ENCODE measurements at places on chromosomes 2 and 18. TPM values are rescaled to one million over a fixed set of nuclear protein-coding genes. Genes with fewer than 3 reads are reported as not detected.

- no peak overlapping the region for H3K27ac ChIP-seq
- H3K4me3 ChIP-seq: no peak overlapping the region
- no peaks in the 10 kb centered on the region for H3K36me3 ChIP-seq
- no peak for DNase-seq
Measured at GRCh38 chr2:48397281-48397680, 132.7 kb upstream of the STON1 start.

DNA sequence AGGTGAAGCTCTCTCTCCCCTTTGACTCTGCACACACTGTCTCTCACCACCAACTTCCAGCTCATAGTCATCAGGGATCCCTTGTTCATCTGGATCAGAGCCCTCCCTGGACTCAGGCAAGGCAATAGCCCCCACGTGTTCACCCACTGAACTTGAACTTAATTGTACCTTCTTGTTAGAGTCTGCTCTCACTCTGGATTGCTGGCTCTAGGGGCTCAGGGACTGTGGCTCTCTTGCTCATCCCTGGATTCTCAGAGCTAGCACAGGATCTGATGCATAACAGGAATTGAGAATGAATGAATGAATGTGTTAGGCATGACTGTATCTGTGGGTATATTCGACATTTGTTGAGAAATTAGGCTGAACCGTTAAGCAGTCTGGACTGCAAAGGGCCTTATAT is 16.7 kb upstream of the ASAP2 start:
- peaks cover 7% of the 10 kb centered on the region for H3K27me3 ChIP-seq
- H3K36me3 ChIP-seq: no peaks in the 10 kb centered on the region
- no peaks in the 10 kb centered on the region for H3K4me1 ChIP-seq
- no peak overlapping the region for H3K4me3 ChIP-seq
- DNase-seq: no peak

DNA sequence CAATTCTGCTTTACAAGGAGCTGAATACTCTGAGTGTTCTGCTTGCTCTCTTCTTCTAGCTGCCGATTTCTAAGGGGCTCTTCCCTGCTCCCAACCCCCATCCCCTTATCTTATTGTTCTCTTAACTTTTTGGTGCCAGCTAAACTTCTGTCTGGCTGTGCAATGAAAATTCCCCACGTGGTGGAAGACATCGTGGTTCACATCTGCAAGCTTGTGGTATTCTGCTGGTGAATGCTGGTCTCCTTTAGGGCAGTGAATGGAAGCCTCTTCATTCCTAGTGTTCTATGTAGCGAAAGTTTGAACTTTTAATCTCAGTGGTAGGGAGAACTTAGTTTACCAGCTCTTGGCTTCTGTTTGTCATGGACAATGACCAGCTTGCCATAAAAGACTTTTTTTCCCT is 406.0 kb upstream of the ZEB2 start:
- no peak for DNase-seq
- H3K4me3 ChIP-seq: no peak overlapping the region
- H3K27me3 ChIP-seq: no peaks in the 10 kb centered on the region
- peaks cover 7% of the 10 kb centered on the region for H3K4me1 ChIP-seq
- H3K27ac ChIP-seq: no peak overlapping the region

DNA sequence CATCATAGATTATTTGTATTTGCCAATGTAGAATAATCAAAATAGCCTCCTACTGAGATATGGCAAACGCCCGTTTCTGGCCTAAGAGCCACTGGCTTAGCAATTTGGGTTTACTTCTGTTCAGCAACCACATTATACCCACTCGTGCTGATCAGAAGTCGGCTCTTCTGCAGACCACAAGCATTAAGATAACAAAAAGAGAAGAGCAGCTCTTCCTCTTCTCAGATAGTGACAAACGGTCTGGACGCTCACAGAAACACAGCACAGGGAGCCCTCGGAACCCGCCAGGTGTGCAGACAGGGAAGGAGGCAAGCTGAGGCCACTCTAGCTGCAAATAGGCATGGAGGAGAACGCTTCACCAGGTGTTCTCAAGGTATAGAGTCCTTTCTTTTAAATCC is 164.0 kb downstream of the HDAC4 start:
- no peak overlapping the region for H3K27ac ChIP-seq
- H3K4me1 ChIP-seq: peaks cover 28% of the 10 kb centered on the region
- no peak overlapping the region for H3K4me3 ChIP-seq
- H3K27me3 ChIP-seq: no peaks in the 10 kb centered on the region

DNA sequence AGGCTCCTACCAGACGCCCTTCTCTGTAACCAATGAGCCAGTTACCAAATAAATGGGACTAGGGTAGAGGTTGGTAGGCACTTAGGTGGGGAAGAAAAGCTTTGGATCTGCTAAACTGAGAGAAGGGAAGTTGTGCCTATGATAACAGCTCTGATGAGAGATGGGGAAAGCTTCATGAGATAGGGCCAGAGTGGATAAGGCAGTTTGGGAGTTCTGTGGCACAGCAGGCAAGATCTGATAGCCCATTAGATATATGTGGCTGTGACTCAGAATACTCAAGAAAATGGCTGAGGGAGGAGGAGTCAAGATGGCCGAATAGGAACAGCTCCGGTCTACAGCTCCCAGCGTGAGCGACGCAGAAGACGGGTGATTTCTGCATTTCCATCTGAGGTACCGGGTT is 99.8 kb downstream of the PDE11A start:
- no peak overlapping the region for H3K4me3 ChIP-seq
- no peak overlapping the region for H3K27ac ChIP-seq

DNA sequence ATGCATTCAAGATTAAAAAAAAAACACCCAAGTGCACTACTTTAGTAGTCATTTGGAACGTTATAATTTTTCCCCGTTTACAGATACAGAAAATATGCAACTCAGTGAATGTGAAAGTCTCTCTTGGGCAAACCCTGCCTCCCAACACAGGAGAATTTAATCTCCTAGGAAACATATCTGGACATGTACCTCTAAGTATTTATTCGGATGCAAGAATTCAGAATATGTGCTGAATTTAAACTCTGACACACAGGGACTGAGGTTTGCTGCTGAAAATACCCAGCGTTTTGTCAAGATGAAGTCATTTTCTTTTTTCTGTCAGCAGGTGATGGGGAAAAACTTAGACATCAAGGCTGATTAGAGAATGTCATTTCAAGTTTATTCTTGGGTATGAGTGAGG is 105.4 kb downstream of the ACKR3 start:
- no peaks in the 10 kb centered on the region for H3K36me3 ChIP-seq
- H3K4me1 ChIP-seq: no peaks in the 10 kb centered on the region
- peaks cover 28% of the 10 kb centered on the region for H3K27me3 ChIP-seq
- no peak overlapping the region for H3K4me3 ChIP-seq
- H3K27ac ChIP-seq: no peak overlapping the region

- peak within 1 kb of the TSS; percentile 75 for H3K4me3 ChIP-seq
- peaks cover 7% of the 10 kb centered on the region for H3K4me1 ChIP-seq
- no peaks in the 10 kb centered on the region for H3K36me3 ChIP-seq
- peaks cover 40% of the 10 kb centered on the region for H3K27me3 ChIP-seq
- no peak within 1 kb of the TSS for H3K27ac ChIP-seq
Measured at GRCh38 chr2:164841719-164842623, at the start of gene COBLL1. TSS of gene COBLL1 (minus strand) at chr2:164841823. CDS start at chr2:164841196, 627 bp downstream.

GRCh38 chr2:11698009-11698922 is 28.3 kb upstream of the NTSR2 start:
- no peak overlapping the region for H3K4me3 ChIP-seq
- H3K4me1 ChIP-seq: peaks cover 20% of the 10 kb centered on the region
- H3K36me3 ChIP-seq: no peaks in the 10 kb centered on the region
- H3K27me3 ChIP-seq: peaks cover 12% of the 10 kb centered on the region
- DNase-seq: no peak

DNA sequence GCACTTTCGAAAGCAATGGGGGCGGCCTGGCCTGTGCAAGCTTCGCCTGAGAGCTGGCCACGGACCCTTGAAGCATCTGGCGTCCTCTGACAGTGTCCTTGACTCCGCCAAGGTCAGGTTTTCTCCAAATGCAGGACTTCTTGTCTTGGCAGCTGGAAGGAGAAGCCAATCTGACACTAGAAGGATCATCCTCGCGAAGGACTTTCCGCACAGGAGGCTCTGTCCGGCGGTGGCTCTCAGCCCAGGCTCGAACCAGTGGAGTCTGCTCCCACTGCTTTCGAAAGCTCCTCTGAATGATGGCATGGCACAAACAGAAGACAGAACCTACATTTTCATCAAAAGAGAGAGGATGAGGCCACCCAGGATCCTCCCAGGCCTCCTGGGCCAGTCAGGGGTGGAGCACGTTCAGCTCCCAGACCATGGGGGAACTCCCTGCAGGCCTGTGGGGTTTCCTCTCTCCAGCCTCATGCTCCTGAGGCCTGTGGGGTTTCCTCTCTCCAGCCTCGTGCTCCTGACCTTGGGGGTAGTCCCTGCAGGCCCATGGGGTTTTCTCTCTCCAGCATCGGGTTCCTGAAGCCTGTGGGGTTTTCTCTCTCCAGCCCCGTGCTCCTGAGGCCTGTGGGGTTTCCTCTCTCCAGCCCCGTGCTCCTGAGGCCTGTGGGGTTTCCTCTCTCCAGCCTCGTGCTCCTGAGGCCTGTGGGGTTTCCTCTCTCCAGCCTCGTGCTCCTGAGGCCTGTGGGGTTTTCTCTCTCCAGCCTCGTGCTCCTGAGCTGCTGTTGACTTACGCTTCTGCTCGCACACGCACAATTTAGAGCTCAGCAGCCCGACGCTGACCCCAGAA is 396.5 kb upstream of the SALL3 start:
- H3K4me3 ChIP-seq: no peak overlapping the region
- H3K27ac ChIP-seq: no peak overlapping the region
- no peaks in the 10 kb centered on the region for H3K36me3 ChIP-seq
- no peaks in the 10 kb centered on the region for H3K27me3 ChIP-seq
- no peaks in the 10 kb centered on the region for H3K4me1 ChIP-seq
- DNase-seq: no peak

RNF125 gene
- total RNA-seq: 43.3 TPM

- no peak for DNase-seq
- no peak overlapping the region for H3K27ac ChIP-seq
- no peak overlapping the region for H3K4me3 ChIP-seq
- H3K27me3 ChIP-seq: peaks cover 30% of the 10 kb centered on the region
Measured at GRCh38 chr18:77320971-77321559, 71.4 kb downstream of the GALR1 start.

DNA sequence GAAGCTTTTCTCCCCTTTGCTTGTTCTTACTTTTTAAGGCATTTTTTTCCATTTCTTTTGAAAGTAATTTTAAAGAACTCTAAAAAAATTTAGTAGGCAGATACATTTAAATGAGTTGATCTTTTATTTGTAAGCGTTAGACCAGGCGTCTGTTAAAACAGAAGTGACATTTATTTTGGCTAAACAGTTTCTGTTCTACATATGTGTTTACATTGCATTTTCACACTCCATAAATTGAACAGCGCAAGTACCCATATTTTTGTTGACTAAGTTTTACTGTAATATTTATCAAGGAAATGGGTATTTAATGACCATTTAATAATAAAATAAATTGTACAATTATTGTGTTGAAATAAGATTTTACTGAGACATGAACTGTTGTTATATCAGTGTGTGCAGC is 21.9 kb downstream of the PPM1B start:
- DNase-seq: no peak
- H3K4me3 ChIP-seq: peak overlapping the region; percentile 18
- peaks cover 76% of the 10 kb centered on the region for H3K4me1 ChIP-seq
- peak overlapping the region; percentile 75 for H3K27ac ChIP-seq
- H3K36me3 ChIP-seq: peaks cover 3% of the 10 kb centered on the region

DNA sequence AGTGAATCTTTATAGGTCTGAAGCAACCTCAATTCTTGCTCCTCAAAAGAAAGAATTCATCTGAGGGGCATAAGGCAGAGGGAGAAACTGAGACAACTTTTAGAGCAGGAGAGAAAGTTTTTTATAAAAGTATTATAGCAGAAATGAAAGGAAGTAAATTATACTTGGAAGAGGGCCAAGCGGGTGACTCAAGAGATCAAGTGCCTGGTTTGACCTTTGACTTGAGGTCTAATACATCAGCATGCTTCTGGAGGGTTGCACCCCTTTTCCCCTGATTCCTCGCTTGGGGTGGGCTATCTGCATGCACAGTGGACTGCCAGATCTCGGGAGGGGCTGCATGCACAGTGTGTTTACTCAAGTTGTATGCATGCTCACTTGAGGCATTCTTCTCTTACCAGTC is 268.5 kb upstream of the LRATD1 start:
- no peak overlapping the region for H3K4me3 ChIP-seq
- H3K36me3 ChIP-seq: no peaks in the 10 kb centered on the region
- no peak overlapping the region for H3K27ac ChIP-seq
- H3K27me3 ChIP-seq: no peaks in the 10 kb centered on the region

LIMS4 gene
- 0.17 TPM for total RNA-seq

GRCh38 chr2:231877533-231878456 is 48.4 kb downstream of the NPPC start:
- no peak overlapping the region for H3K4me3 ChIP-seq
- H3K27me3 ChIP-seq: peaks cover 26% of the 10 kb centered on the region
- no peak overlapping the region for H3K27ac ChIP-seq

DNA sequence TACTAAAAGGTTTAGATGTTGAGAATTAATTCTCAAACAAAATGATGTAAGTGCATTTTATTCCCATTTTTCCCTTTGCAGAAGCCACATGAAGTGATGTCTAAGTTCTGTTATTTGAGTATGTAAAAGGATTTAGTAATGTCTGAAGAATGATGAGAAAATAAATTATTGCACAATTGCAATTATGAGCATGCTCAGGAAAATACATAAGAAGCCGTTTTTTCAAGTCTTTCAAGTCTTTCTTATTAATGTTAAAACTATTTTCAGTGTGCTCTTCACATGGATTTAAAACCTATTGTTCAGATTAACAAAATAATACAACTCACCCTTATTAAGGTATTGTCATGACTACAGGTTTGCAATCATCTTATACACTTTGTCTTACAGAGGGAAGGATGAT is 331.4 kb upstream of the NETO1 start:
- no peak for DNase-seq
- no peak overlapping the region for H3K4me3 ChIP-seq
- no peaks in the 10 kb centered on the region for H3K27me3 ChIP-seq
- no peaks in the 10 kb centered on the region for H3K4me1 ChIP-seq
- H3K27ac ChIP-seq: no peak overlapping the region

TDRD15 gene
- not detected for total RNA-seq

- no peak overlapping the region for H3K4me3 ChIP-seq
- H3K36me3 ChIP-seq: no peaks in the 10 kb centered on the region
- H3K27ac ChIP-seq: no peak overlapping the region
Measured at GRCh38 chr18:68608851-68609490, 105.9 kb downstream of the TMX3 start.

PLEKHH2 gene
- 4.5 TPM for total RNA-seq

- H3K27me3 ChIP-seq: no peaks in the 10 kb centered on the region
- H3K27ac ChIP-seq: no peak overlapping the region
- no peak for DNase-seq
- peaks cover 2% of the 10 kb centered on the region for H3K36me3 ChIP-seq
Measured at GRCh38 chr2:140526575-140526974, 1604.2 kb downstream of the LRP1B start.

TEKT4 gene
- not detected for total RNA-seq

TMEM131 gene
- 40.3 TPM for total RNA-seq

DNA sequence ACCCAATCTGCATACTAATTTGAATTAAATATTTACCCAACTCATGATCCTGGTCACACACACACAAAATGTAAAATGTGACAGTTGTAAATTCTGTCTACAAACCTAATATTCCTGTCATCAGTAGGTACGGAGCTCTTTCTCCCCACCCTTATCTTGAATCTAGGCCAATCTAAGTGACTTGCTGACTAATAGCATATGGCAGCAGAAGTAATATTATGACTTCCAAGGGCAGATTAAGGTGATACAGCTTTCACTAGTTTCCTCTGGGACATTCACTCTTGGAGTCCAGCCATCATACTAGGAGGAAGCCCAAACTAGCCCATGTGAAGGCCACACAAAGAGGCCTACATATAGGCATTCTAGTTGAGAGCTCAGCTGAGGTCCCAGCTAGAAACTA is 89.4 kb downstream of the TMEM131 start:
- no peaks in the 10 kb centered on the region for H3K27me3 ChIP-seq
- H3K36me3 ChIP-seq: peaks cover 11% of the 10 kb centered on the region
- peaks cover 8% of the 10 kb centered on the region for H3K4me1 ChIP-seq
- no peak overlapping the region for H3K4me3 ChIP-seq

ONECUT2 gene
- total RNA-seq: 0.02 TPM

GCG gene
- not detected for total RNA-seq
